Left kidney (tissue), 8 donors: ENCODE measurements at places on chromosomes 11 and 22.

- no peak for DNase-seq
Measured at GRCh38 chr11:69576069-69576782, 64.7 kb upstream of the CCND1 start.

DNA sequence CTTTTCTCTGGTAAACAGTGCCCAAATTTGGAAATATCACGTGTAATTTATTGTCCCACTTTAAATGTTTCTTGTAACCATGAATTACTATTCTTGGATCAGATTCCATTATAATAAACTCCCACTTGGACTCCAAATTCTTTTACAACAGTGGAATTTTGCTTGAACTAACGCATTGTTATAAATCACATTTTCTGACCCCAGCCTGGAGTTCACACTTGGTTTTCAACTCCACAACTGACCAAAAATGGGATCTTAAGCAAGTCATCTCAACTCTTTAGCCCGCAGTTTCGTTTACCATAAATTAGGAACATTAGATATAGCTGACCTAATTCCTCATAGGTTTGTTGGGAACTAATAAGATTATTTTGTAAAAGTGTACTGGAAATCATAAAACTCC lies 336.8 kb upstream of the NCAM1 start:
- peak; percentile 79 for DNase-seq

DNA sequence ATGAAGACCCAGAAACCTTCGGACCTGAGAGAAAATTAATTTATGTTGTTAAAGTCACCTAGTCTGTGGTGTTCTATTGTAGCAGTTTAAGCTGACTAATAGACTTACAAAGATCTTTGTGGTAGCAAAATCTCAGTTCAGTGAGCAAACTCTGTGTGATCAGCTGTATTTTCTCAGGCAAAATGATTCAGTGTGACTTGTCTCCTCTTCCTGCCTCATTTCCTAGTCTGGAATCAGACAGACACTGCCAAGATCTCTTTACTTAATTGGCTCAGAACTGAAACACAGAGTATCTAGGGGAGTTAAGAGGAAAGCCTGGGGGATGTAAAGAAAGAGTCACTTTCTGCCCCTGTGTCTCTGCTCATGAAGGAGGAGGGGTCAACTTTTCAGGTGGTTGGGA lies 564.7 kb downstream of the KCNA4 start:
- no peak for DNase-seq

GRCh38 chr22:39110631-39111561 lies 13.9 kb downstream of the APOBEC3H start:
- DNase-seq, result peak; percentile 65

- no peak for DNase-seq
Measured at GRCh38 chr11:78806214-78807004, 231.7 kb upstream of the NARS2 start.

GRCh38 chr22:38262051-38262795 lies 10.6 kb downstream of the TMEM184B start:
- no peak for DNase-seq

DNA sequence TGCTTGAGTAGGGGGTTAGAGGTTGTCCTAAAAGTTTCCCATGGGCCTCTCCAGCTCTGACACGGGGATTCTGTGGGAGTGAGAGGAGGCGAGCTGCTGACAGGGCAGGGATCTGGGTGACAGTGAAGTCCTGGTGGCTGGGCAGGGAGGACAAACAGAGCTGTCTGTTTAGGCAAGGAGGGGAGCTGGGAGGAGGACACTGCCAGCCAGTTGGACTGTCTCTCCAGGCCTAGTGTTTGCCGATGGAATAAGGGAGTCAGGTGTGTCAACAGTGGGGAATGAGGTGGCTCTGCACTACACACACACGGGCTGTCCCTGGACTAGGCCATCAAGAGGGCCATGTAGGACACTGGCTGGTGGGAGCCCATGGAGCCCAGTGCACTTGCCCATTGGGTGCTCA lies 20.6 kb upstream of the SYT7 start:
- DNase-seq, result no peak

DNA sequence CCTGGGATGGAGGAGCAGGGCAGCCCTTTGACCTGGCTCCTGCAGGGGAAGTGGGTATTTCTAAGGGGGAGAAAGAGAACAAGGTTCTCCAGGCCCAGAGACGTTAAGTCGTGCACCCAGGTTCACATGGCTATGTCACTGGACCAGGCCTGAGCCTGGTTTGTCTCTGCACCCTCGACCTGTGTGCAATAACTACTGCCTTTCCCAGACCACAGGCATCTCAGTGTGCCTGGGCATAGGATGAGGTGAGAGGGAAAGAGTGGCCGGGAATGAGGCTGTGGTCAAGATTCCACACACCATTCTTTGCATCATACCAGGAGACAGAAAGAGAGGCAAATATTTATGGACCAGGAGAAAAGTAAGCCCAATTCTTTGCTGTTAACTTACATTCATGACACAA lies 66.8 kb downstream of the PRR5L start:
- DNase-seq, result no peak

DNA sequence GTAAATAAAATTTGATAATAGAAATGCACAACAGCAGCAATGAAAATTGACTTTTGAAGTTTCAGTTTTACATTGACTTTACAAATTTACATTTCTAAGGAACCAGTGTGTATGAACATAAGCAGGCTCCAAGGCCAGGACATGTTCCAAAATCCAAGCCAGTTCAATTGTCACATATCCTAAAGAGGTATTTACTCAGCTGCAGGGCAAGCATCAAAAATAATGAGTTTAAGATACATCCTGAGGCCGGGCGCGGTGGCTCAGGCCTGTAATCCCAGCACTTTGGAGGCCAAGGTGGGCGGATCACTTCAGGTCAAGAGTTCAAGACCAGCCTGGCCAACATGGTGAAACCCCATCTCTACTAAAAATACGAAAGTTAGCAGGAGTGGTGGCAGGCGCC lies 39.0 kb upstream of the AKIP1 start:
- DNase-seq, result peak; percentile 15

DNA sequence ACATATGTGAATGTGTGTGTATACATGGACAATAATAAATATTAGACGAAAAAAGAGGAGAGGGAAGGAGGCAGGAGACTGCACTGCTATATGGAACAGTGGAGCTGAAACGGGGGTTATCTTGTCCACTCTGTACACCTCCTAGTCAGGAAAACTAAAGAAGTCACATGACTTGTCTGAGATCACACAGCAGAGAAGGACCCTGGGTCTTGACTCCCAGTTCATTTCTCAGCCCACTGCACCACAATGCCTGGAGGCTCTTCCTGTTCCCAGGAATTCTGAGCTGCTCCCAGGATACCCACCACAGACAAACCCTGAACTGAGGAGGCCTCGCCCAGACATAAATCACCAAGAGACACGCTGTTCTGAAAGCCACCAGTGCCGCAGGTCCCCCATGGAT lies 349.6 kb downstream of the CTTN start:
- no peak for DNase-seq

DNA sequence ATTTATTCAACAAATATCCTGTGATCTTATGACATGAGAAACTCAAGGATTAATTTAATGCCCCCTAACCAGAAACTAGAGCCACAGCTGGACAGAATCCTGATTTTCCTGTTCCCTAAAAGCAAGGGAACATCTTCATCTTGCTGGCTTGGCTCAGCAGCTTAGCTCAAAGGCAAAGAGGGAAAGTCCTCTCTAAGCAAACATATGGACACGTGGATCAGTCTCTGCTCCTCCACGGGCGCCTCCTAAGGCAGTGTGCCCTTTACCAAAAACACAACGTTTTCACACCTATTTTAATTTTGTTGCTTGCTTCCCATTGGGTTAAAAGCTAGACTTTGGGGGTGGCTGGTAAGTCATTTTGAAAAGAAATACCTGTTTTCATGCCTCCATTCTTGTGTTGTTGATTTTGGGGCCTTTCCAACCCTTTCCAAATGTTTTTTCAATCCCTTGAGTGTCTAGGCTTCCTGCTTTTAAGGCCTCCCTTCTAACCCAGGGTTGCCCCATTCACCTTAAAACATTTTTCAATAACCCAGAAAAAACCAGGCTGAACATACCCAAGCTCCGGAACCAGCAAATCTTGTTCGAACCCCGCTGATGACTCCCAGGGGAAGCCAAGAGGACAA lies 15.5 kb downstream of the SLC1A2 start:
- no peak for DNase-seq

- DNase-seq, result no peak
Measured at GRCh38 chr22:39679652-39680051, 109.1 kb downstream of the CACNA1I start.

DNA sequence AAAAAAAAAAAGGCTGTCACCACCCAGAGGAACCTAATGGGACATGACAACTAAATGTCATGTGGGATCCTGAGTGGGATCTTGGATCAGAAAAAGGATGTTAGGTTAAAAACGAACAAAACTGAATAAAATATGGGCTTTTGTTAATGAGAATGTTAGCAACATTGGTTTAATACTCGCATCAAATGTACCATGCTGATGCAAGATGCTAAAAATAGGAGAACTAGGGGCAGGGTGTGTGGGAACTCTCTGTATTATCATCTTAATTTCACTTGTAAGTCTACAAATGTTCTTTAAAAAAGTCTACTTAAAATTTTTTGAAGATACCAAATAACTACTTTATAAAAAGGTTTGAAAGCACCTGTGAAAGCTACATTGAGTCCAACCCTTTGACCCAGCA lies 88.8 kb upstream of the PRR5 start:
- no peak for DNase-seq

DNA sequence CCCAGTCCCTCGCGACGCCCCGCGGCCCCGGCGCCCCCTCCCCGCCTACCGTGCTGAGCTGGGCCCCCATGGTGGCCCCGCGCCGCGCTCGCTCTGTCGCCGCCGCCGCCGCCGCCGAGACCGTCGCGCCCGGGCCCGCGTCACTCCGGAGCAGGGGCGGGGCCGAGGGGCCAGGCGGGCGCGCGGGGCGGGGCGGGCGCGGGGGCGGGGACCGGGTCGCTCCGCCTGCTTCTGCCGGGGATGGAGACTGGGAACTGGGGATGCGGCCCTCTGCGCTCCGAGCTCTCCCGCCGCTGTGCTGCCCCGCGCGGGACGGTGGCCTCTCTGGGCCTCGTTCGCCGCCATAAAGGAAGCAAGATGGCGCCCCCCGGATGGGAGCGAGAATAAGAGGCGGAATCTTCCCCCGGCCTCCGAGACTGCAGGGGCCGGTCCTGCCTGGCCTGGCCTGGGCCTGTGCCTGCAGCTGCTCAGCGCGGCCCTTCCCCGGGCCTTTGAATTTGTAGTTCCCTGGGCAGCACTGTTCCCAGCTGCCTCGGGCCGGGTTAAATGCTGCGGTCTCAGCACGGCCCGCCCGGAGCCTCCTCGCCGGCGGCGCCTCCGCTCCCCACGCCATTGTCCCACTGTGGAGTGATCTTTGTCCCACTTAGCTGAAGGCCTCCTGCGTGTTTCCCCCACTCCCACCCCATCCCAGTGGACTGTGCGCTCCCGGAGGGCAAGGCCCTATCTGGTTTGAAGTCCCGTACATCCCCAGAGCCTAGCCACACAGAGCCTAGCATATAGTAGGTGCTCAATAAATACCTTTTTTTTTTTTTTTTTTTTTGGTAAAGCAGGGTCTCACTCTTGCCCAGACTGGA lies at the start of gene CYB5R3:
Gene CYB5R3, minus strand, starts transcription at position 147 of the 854 bp plus-strand sequence. Its CDS starts 77 bp downstream, at position 70.
- DNase-seq, result peak; percentile 73

DNA sequence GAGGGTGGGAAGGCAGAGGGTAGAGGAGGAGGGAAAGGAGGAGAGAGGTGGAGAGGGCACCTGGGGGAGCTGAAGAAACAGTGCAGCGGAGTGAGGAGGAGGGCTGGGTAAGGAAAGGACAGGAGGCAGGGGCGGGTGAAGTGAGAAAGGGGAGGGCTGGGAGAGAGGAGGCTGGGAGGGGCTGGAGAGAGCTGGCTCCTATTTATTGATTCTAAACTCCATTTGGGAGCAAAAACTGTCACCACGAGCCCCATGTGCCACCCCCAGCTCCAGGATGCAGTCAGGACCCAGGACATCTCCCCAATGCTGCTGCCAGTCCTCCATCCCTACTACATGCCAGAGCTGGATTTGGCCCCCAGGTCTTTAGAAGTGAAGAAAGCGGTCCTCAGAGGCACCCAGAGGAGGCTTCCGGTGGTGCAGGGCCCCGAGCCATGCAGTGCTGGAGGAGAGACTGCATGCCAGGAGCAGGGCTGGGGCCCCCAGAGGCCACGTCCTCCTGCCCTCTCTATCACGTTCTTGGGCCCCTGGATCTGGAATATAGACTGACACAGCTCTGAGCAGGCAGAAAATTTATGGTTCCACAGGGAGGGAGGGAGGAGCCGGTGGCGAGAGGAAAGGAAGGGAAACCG lies 53.7 kb downstream of the SLC22A12 start:
- no peak for DNase-seq

- DNase-seq, result no peak
Measured at GRCh38 chr11:17273668-17274282, 2.8 kb upstream of the NUCB2 start.

GRCh38 chr11:33452836-33453624 lies 195.8 kb downstream of the HIPK3 start:
- DNase-seq, result no peak

DNA sequence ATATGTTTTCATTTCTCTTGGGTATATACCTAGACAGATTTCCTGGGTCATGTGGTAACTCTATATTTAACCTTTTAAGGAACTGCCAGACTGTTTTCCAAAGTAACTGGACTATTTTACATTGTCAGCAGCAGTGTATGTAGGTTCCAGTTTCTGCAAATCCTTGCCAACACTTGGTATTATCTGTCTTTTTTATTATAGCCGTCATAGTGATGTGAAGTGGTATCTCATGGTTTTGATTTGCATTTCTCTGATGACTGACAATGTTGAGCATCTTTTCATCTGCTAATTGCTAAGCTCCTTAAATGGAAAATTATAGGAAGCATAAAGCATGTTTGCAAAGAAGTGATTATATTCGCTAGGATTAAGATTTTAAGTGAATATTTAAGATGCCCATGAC lies 13.9 kb downstream of the NNMT start:
- no peak for DNase-seq

DNA sequence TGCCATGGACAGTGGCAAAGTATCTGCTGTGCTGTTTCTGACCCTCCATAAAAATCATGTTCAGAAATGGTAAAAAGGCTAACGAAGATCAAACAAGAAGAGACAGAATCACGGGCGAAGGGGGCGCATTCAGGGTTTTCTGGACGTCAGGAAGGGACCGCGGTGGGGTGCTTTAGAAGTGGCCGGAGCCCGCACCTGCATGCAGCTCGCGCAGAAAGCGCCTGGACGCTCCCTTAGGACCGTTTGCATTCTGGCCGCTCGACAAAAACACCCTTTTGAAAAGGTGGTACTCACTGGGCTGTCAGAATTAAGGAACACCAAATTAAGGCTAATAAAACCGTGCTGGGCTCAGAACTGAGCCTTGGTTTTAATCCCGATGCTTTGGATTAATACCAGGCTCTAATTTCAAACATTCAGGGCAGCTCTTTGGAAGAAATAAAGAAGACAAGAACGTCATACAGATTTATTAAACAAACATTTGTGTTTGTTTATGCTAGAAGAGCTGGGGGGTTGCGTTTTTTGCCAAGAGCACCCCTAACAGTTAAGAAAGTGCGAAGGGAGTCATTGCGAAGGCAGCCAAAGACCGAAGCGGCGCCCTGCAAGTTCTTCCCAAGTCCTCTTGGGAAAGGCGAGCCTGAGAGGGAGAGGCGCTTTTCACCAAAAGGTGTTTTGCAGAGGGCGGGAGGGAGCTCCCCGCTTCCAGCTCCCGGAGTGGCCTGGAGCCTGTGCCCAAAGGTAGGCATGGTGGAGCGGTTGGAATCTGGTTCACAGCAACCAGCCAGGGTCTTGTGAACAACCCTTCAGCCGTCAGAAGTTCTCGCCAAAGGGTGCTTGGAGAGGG lies 47.7 kb upstream of the DBX1 start:
- DNase-seq, result no peak
